ENCODE measurements at places on chromosomes 3 and 15.

- no peak for DNase-seq
Measured at GRCh38 chr3:141930801-141931200, 54.4 kb downstream of the ATP1B3 start.

DNA sequence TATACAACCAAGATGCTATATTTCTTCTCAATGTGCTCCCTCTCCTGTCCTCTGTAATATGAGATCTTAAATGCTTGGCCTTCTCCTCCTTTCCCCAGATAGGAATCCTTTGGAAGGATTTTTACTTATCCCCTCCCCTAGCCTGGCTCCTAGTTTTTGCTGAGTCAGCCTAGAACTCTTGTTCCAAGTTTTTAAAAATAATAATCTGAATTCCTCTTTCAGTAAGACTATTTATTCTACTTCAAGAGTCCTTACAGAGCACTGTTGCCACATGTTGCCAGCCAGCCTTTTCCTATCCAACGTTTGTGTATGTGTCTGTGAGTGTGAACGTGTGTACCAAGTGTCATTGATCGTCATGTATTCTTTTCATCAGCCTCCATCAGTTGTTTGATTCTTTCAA, 11.0 kb upstream of the KCNMB2 start:
- no peak for DNase-seq

DNA sequence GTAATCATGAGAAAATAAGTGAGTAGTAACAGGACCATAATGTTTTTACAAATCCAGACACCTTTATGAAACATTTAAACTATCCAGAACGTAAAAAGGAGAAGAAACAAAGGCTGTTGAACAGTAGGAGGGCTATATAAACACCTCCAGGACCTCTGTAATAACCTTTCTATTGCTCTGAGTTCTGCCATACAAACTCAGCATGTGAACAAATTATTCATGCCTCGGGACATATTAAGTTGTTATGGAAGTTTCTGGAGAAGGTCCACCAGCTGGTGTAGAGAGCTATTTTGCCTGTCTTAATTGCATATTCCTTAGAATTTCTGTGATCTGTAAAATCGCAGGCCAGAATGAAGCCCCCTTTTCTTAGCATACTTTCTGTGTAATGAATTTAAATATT, 256.3 kb downstream of the UBE2E2 start:
- DNase-seq, result no peak

GRCh38 chr15:93640411-93640962, 551.5 kb upstream of the RGMA start:
- DNase-seq, result no peak

- no peak for DNase-seq
Measured at GRCh38 chr3:25897019-25897418, 107.1 kb downstream of the OXSM start.

Data from sciatic nerve (tissue), 2 donors.